ENCODE measurements at places on chromosomes 13 and 19.
A peak's percentile ranks its signal among the peaks of the same experiment; 100 is the strongest.

GRCh38 chr13:89181041-89181440 lies 1509.9 kb downstream of the SLITRK5 start:
- no peak for DNase-seq

- DNase-seq: no peak
Observed at GRCh38 chr19:6735181-6735911, 2.0 kb downstream of the GPR108 start.

- no peak for DNase-seq
Observed at GRCh38 chr19:3108775-3109174, 14.6 kb downstream of the GNA11 start.

DNA sequence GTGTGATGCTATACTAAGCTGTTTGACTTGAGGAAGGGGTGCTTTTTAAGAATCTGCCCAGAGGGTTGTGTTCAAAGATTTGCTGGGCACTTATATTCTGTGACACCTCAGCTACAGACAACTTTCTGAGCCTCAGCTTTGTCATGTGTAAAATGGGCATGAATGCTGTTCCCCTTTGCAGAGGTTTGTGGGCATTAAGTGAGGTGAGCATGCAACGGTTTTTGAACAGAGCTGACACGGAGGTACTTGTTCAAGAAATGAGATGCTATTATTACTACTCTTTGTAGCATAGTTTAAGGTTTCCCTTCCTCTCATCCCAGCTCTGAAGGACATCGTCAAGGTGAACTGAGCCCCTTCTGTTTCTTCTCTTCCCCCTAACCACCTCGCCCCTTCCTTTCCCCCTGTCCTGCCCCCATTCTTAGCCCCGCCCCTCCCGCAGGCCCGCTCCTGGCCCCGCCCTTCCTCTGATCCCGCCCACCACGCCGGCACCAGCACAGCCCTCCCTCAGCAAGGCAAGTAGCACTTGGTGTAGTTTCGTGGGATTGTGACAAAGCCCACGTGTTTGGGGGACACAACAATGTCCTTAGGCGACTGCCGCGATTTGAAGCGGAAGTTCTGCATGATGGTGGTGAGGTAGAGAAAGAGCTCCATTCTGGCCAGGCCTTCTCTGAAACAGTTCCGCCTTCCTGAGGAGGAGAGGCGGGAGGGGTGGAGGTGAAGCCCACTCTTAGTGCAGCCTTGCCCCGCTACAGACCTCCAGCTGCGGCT lies 26.1 kb upstream of the CYP2A7 start:
- no peak for DNase-seq

GRCh38 chr13:98347756-98348155 lies 170.7 kb upstream of the RNF113B start:
- DNase-seq: no peak

- no peak for DNase-seq
Observed at GRCh38 chr19:56930647-56931535, 90.4 kb upstream of the PEG3 start.

- no peak for DNase-seq
Observed at GRCh38 chr19:34457446-34457845, 24.1 kb upstream of the WTIP start.

GRCh38 chr19:1252221-1252820 lies 3.9 kb downstream of the MIDN start:
- DNase-seq: no peak

GRCh38 chr13:113404723-113405471 lies 41.0 kb upstream of the GRTP1 start:
- DNase-seq: no peak

DNA sequence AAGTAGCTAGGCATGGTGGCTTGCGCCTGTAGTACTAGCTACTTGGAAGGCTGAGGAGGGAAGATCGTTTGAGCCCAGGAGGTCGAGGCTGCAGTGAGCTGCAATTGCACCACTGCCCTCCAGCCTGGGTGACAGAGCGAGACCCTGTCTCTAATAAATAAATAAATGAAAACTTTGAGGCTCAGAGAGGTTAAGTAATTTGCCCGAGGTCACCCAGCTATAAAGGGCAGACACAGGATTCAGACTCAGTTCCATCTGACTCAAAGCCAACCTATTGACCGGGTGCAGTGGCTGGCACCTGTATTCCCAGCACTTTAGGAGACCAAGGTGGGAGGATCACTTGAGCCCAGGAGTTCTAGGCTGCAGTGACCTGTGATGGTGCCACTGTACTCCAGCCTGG lies 7.4 kb upstream of the OLFM2 start:
- no peak for DNase-seq

DNA sequence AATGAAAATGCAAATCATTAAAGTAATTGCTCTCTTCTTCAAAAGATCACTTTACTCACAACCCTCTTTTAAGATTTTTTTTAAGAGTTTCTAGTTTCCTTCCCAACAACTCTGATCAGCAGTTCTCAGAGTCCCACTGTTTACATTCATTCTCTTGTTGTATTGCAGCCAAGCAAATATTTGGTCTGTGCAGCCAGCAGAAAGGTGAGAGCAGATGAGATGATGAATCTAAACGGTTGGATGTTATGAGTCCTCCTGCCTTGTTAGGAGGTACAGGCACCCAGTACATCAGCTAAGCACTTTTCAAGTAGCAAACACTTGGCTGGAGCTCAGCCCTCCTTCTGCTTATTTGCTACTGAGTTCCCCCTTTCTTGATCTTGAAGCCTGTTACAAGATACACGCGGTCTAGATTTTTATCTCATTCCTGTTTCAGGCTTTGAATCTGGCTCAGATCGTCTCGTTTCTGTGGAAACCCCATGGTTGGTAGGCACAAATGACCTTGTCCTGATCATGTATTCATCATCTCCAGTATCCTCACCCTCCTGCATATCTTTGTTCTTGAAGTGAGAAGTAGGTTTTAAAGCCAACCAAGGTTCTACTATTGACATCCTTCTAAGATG lies 300.7 kb downstream of the DCT start:
- no peak for DNase-seq

- no peak for DNase-seq
Observed at GRCh38 chr13:92473765-92474475, 752.7 kb upstream of the GPC6 start.

GRCh38 chr13:24540236-24541126 lies 27.9 kb upstream of the PARP4 start:
- DNase-seq: no peak

DNA sequence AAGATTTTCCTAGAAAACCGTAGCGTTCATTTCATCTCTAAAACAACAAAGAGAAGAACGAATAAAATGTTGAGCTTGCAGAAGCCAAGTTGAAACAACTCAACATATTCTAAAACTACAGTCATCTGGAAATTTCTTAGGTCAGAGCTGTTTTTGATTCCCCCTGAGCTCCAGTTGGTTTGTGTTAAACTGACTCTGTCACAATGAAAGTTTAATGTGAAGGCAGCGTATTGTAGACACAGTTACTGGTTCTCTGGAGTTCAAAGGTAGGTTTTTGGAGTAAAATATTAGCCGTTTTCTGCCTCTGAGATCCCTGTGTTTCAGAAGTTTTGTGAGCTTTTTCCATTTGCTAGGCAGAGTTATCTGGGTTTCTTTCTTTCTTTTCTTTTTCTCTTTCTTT lies 2.2 kb downstream of the ARHGEF7 start:
- DNase-seq: no peak

DNA sequence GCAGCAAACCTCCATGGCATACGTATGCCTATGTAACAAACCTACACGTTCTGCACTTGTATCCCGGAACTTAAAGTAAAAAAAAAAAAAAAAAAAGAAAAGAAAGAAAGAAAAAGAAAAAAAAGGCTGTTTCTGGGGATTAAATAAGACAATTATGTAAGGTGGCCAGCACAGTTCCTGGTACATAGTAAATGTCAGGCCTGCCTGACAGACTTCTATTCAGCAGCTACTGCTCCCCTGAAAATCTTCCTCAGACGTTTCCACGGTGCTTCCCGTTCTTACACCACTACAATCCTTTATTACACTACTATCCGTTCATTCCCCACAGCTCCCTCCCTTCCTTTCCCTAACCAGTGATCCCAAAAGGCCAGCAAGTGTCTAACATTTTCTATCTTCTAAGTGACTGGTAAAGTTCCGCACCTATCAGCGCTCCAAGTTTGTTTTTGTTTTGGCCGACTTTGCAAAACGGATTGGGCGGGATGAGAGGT lies 636 bp upstream of the RB1 start:
- peak; percentile 10 for DNase-seq

GRCh38 chr13:24671386-24672113 lies 8.7 kb upstream of the ATP12A start:
- DNase-seq: peak; percentile 41

DNA sequence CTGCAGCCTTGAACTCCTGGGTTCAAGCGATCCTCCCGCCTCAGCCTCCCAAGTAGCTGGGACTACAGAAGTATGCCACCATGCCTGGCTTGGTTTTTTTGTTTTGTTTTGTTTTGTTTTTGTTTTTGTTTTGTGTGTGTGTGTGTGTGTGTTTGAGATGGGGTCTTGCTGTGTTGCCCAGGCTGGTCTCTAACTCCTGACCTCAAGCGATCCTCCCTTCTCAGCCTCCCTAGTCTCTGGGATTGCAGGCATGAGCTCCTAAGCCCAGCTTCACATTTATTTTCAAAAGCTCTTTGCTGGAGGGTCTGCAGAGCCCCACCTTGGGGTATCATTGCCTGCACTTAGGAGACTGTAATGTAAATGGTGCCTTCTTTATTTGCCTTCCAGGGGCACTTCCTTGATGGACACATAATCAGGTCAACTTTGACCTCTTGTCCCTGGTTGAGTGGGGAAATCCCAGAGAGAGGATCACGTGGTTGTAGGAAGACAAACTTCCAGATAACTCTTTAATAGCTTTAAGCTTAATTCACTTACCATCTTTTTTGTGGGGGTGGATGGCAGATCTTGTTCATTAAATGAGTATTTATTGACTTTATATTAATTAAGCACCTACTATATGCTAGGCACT lies 72.9 kb upstream of the NPAS1 start:
- no peak for DNase-seq

DNA sequence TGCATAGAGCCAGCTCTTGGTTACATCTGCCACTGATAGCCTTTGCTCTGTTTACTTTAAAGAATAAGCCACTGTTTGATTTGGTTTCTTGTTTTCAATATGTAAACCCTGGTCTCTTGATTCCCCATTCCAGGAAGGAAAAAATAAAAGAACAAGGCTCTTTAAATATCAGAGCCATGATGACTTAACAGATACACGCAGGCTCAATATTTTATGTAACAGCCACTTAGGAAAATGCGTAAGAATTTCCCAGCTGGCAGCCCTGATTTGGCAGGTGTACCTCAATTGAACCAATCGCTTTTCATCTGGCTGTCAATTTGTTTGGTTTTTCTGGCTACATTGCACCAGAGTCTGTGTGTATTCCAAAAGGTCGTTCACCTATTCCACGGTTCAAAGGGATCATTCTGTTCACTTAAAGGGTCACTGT lies 65.6 kb downstream of the IRS2 start:
- no peak for DNase-seq

- DNase-seq: no peak
Observed at GRCh38 chr13:27442797-27443196, 7.6 kb downstream of the MTIF3 start.

- no peak for DNase-seq
Observed at GRCh38 chr13:98526182-98526512, 50.8 kb downstream of the STK24 start.

DNA sequence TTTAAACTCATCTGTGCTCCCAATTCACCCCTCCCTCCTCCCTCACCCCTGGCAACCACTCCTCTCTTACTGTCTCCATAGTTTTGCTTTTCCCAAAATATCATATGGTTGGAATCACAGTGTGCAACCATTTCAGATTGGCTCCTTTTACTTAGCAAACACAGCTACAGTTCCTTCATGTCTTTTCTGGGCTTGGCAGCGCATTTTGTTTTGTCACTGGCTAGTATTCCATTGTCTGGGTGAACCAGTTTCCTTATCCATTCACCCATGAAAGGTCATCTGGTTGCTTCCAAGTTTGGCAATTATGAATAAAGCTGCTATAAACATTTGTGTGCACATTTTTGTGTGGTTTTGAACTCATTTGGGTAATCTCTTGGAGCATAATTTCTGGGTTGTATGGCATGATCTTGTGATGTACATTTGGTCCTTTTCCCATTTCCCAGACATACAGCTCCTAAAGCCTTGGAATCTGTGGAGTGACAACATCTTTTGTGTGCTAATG lies 23.9 kb upstream of the GAS6 start:
- DNase-seq: no peak

DNA sequence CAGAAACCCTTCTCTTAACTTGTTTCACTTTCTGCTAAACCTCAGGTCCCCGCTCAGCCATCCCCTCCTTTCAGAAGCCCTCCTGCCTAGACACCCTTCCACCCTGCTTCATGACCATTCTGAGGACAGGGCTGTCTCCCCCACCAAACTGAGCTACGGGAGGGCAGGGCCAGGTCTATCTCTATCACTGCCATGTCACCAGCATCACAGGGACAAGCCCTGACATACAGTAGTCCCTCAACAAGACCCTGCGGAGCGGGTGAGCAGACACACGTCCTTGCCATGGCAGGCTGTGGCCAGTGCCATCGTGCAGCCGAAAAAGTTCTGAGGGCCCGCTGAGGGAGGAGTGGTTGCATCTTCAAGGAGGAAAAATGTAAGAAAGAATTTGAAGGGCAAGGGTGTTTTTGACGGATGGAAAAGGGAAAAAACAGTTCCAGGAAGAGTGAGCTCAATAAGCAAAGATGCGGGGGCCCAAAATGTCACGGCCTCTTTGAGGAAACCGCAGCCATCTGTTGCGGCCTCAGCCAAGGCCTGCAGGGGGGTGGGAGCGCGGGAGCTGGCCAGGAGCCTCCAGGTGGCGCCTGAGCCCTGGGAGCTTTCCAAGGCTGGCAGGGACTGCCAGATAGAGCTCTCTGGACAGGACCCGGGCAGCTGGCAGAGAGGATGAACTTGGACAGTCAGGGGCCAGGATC lies 8.1 kb downstream of the PTGIR start:
- DNase-seq: no peak

DNA sequence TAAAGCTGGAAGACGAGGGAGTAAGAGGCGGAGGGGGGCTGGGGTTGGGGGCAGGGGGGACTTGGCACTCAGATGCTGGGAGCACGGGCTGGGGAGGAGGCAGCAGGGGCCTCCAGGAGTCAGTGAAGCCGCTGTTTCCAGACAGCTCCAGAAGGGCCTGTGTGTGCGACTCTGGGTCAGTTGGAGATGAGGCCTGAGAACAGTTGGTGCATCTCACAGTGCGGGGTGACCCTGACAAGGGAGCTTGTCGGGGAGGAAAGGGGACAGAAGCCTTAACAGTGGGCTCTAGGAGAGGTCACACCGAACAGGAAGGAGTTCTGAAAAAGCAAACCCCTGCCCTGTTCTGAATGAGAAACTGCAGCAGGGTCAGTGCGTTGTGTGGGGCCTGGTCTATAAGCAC lies 11.2 kb downstream of the NAXD start:
- no peak for DNase-seq
